Stimulated activated CD4-positive, alpha-beta T cell treated with anti-CD3 and anti-CD28 coated beads, Interleukin-15, amount 100 ng/mL, for 24 hours (primary cell): ENCODE measurements at places on chromosomes 5 and 9.
A peak's percentile ranks its signal among the peaks of the same experiment; 100 is the strongest.

DNA sequence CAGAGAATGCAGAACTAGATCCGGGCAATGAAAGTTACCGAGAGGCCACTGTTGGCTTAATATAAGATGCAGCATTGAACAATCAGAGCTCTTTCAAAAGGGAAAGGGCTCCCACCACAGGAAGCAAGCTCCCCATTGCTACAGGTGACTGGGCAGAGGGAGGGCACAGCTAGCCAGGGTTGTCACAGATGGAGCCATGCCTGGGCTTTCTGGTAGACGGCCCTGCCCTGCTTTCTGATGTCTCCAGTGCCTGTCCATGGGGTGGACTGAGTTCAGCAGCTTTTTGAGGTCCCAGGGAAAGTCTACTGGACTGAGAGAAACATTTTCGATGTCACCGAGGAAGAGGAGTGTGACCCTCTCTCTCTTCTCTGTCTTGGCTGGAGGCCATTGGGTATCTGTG is 14.1 kb downstream of the RGS3 start:
- no peak for DNase-seq

GRCh38 chr9:127693143-127693542 is 13.6 kb upstream of the CFAP157 start:
- DNase-seq, result no peak

- no peak for DNase-seq
Observed at GRCh38 chr5:150603052-150603451, 37.4 kb upstream of the SYNPO start.

GRCh38 chr5:138138949-138139780 is at the start of gene NME5:
Gene NME5 (minus strand): TSS chr5:138139428. CDS start chr5:138138780, 648 bp downstream.
- DNase-seq, result peak; percentile 18

DNA sequence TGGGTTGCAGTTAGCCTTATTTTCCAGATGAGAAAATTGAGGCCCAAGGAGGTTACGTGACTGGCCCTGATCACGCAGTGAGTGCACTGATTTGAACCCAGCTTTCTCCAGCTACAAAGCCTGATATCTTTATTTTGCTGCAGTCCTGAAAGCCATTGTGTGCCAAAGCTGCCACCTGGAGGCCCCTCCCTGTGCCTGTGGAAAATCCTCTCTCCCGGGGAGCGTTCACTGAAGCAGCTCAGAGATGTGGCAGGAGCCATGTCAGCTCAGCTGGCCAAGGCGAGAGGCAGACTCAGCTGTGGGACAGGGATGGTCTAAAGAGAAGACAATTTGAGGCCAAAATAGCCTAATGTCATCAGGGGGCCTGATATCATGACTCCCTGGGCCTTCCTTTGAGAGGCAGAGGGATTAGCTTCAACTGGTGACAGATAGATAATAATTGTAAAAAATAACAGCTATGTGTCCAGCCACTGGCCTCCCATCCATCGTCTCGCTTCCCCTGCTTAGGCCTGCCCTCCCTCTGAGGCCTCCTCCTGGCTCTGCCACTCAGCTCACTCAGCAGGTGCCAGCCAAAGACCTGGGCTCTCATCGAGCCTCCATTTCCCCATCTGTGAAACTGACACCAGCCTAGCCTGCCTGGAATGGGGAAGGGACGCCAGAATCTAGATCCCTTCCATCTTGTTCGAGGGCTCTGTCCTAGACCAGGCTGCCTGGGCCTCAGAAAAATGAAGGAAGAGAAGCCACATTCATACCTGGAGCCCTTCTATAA is 74.3 kb upstream of the GGTA1 start:
- no peak for DNase-seq

DNA sequence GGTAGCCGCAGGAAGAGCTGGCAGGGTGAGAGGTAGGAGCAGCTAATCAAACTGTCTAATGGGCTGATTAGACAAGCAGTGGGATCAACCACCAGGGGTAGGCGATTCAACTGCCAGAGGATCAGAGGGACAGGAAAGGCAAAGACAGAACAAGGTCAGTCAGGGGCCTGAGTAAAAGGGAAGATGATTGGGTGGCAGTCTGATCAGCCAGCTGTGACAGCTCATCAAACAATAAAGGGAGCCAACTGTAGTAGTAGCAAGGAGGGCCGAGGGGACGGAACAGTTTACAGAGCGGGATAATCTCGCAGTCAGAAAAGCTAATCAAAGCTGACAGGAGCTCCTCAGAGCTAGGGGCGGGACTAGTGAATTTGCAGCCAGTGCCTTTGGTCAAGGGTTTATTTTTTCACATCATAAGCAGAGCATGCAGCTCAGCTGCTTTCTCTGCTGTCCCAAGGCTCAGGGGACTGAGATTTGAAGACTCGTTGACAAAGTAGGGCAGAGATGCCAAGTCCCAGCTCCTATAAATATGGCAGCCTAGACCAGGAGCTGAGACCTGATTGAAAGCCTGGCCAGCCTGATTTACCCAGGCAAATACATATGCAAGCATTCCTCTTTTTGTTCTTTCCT is 418.2 kb downstream of the GABRG2 start:
- no peak for DNase-seq

DNA sequence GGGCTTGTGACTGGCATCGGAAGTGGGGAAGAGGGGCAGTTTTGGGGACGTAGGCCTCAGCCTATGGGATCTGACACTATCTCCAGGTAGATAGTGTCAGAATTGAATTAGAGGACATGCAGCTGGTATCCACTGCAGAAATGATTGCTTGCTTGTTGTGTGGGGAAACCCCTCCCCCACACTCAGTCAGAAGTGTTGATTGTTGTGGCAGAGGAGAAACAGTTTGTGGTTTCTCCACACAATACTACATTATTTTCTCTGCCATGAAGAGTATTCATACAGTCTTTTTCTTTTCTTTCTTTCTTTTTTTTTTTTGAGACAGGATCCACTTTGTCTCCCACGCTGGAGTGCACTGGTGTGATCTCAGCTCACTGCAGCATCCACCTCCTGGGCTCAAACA is 113.9 kb downstream of the ARRDC3 start:
- DNase-seq, result no peak
